ENCODE measurements at places on chromosomes 3 and 15.

DNA sequence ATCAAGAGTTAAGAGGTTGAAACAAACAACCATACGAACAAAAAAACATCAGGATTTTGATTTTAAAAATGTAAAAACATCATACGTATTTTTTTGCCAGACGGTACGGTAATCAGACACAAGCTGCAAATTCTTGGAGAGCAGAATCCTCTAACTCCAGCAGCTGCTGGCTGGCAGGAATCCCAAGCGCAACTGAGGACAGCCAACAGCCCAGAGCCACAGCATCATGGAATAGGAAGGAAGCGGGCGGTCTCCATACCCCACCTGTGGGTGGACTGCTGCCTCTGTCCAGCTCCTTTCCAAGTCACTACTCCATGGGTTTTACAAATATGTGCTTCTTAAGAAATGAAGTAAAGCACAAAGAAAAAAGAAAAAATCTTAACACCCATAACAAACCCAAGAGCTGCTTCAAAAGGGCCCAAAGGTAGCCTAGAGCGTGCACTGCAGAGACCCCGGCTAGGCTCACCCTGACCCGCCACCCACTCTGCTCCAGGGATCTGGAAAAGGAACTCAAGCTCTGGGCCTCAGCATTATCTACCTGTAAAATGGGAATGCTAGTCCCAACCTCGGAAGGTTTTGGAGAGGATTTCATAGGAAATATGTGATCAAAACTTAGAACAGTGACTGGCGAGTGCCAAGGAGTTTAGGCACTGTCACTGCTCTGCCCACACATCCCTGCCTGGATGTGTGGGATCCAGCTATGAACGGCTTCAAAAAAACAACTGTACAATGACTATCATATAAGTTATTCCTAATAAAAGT is 33.4 kb downstream of the ZXDC start:
- DNase-seq = no peak

- DNase-seq = no peak
Measured at GRCh38 chr3:105166893-105167292, 199.8 kb upstream of the ALCAM start.

DNA sequence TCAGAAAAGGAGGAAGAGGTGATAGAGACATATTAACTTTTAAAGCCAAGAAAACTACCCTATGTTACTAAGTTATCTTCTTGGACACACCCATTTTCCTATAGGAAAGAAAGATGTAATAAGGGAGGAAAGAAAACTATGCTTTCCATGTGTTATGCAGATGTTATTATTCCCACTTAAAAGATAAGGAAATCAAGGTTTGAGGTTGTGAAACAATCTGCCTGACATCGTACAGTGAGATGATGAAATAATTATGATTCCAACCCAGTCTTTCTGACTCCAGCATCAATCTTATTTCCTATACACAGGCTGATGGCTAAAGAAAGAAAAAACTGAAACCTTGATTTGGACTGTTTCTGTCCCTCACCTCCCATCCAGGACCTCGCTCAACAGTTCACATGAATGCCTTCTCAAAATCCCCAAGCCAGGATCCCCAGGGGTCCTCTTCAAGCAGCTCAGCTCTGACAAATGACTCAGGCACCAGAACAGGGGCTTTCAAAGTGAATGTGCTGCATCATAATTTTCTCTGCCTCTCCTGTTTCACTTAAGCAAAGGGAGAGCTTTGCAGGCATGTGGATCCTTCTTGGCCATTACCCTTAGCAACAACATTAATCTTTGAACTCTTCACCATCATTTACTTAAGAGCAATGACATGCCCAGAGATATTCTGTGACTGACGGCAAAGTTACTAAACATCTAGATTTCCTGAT is 12.4 kb upstream of the EID1 start:
- no peak for DNase-seq

DNA sequence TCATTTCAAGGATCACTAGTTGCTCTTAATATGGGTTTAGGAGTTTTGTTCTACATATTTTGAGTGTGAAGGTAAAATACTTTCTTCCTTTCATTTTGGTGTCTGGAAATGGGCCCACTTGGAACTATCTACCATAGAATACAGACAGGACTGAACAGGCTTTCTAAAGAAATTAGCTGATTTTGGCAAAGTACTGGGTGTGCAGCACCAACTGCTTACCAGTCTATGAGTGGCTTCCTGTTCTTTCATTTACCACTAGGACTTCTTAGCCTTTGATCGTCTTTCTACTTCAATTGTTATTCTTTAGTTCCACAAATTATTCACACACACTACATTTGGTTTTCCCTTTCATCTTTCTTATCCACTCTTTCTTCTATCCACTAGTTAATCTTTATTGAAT is 1196.3 kb downstream of the ROBO1 start:
- DNase-seq = no peak

GRCh38 chr3:100516838-100517237 is 24.4 kb downstream of the TMEM45A start:
- DNase-seq = no peak

- DNase-seq = no peak
Measured at GRCh38 chr3:14123308-14124222, 1.1 kb downstream of the CHCHD4 start.

GRCh38 chr3:106688464-106688863 is 688.8 kb upstream of the CCDC54 start:
- no peak for DNase-seq

GRCh38 chr3:111594205-111594604 is 941 bp downstream of the ZBED2 start:
- DNase-seq = no peak

Measured in stimulated activated CD8-positive, alpha-beta memory T cell treated with anti-CD3 and anti-CD28 coated beads, Interleukin-7, amount 100 ng/mL, for 4 hours (primary cell).